Uterus (tissue), 4 donors: ENCODE measurements at places on chromosomes 7 and 10.

GRCh38 chr10:71598621-71599055 lies 120.9 kb downstream of the C10orf105 start:
- peak overlapping the region; percentile 69 for H3K27ac ChIP-seq
- peaks cover 8% of the 10 kb centered on the region for H3K4me1 ChIP-seq
- no peaks in the 10 kb centered on the region for H3K27me3 ChIP-seq
- H3K36me3 ChIP-seq, result no peaks in the 10 kb centered on the region
- no peak overlapping the region for H3K4me3 ChIP-seq

- no peak overlapping the region for H3K4me3 ChIP-seq
- H3K27me3 ChIP-seq, result no peaks in the 10 kb centered on the region
- no peaks in the 10 kb centered on the region for H3K4me1 ChIP-seq
- H3K27ac ChIP-seq, result no peak overlapping the region
Observed at GRCh38 chr10:44587488-44588318, 202.8 kb upstream of the CXCL12 start.

GRCh38 chr10:28793482-28793881 lies 116.2 kb downstream of the BAMBI start:
- no peaks in the 10 kb centered on the region for H3K4me1 ChIP-seq
- H3K4me3 ChIP-seq, result no peak overlapping the region
- H3K27ac ChIP-seq, result no peak overlapping the region
- H3K36me3 ChIP-seq, result no peaks in the 10 kb centered on the region

- H3K4me1 ChIP-seq, result peaks cover 4% of the 10 kb centered on the region
- H3K36me3 ChIP-seq, result no peaks in the 10 kb centered on the region
- no peak overlapping the region for H3K4me3 ChIP-seq
- H3K27me3 ChIP-seq, result no peaks in the 10 kb centered on the region
- H3K27ac ChIP-seq, result no peak overlapping the region
- DNase-seq, result no peak
Observed at GRCh38 chr7:121608785-121609184, 212.7 kb upstream of the FAM3C start.
